ENCODE measurements at places on chromosomes 3 and 15.

DNA sequence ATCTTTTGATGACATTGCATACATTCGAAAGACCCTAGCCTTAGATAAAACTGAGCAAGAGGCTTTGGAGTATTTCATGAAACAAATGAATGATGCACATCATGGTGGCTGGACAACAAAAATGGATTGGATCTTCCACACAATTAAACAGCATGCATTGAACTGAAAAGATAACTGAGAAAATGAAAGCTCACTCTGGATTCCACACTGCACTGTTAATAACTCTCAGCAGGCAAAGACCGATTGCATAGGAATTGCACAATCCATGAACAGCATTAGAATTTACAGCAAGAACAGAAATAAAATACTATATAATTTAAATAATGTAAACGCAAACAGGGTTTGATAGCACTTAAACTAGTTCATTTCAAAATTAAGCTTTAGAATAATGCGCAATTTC is 16.7 kb downstream of the KCNMB3 start:
- no peak for DNase-seq

DNA sequence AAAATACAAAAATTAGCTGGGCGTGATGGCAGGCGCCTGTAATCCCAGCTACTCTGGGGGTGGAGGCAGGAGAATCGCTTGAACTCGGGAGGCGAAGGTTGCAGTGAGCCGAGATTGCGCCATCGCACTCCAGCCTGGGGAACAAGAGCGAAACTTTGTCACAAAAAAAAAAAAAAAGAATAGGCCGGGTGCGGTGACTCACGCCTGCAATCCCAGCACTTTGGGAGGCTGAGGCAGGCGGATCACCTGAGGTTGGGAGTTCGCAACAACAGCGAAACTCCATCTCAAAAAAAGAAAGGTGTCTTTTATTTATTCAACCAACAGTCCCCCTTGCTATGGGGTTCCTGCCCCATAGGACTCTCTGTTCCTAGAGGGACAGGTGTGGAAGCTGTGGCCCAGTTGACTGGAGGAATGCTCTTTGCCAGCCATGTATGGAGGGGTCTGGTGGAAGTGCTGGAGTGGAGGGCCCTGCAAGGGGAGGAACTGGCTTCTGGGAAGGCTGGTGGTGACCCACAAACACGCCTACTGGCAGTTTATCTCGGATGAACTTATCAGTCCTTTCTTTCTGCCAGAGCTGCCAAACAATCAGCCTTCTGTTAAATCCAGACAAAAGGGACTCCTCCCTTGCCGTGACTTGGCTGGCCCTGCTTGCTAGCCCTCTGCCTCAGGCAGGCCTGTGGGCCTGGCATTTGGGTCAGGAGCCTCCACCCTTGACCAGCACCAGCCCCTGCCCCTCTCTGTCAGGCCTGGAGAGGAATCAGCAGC is 4.6 kb upstream of the DAG1 start:
- DNase-seq: no peak

DNA sequence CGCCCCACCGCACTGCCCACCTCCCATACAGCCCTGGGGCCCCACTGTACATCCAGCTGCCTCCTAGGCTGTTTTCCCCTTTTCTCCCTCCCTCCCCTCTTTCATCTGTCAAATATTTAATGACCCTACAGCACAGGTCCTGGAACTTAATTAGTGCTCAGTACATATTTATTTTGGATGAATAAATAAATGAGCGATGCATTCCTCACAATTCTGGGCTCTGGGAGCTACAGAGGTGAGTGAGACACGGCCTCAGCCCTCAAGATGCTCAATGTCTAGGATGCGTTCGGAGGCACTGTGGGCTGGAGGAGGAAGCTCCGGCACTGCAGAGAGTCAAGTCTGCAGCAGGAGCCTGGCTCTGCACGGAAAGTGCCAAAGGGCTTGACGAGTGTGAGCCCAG is 175.0 kb downstream of the FAM43A start:
- no peak for DNase-seq

DNA sequence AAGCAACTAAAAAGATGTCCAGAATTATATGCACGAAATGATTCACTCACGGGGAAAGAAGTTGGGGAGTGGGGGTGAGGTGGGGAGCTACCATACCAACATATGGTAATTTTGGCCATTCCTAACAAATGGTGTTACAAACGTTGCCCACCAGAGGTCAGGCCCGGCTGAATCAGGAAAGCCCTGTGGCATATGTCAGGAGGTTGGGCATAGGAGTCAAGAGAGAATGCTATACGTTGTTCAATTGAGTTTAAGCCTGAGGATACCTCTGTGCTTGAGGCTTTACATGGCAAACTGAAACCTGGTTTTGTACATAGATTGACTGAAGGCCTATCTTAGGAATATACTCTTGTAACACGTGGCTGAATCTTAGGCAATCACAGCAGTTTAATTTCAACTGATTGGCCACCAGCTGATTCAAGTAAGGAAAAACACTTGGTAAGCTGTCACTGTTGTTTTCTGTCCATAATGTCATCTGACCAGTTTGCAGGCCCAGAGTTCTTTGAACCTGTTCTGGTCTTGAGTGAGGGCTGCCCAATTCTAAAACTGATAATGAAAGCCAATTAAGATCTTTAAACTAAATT is 23.4 kb upstream of the SLC2A2 start:
- DNase-seq: no peak

GRCh38 chr3:182690172-182690571 is 103.1 kb upstream of the ATP11B start:
- DNase-seq: no peak

DNA sequence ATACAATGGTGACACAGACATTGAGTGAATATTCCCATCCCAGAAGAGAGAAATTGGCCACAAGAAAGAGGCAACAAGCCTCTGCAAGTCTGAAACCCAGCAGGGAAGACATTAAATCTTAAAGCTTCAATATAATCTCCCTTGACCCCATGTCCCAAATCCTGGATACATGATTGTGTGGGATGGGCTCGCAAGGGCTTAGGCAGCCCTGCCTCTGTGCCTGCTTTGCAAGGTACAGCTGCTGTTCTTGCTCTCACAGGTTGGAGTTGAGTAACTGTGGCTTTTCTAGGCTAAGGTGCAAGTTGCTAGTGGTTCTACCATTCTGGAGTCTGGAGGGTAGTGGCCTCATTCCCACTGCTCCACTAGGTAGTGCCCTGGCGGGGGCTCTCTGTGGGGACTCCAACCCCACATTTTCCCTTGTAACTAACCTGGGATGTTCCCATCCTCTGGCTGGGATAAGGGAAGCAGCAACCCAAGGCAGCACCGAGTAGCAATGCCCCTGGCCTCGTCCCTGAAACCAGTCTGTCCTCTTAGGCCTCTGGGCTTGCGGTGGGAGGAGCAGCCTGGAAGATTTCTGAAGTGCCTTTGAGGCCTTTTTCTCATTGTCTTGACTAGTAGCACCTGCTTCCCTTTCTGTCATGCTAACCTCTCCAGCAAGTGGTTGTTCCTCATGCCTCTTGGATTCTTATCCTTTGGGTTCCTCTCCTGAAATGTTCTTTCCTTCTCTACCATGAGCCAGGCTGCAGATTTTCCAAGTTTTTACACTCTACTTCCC is 90.0 kb downstream of the FAM174B start:
- DNase-seq: no peak

DNA sequence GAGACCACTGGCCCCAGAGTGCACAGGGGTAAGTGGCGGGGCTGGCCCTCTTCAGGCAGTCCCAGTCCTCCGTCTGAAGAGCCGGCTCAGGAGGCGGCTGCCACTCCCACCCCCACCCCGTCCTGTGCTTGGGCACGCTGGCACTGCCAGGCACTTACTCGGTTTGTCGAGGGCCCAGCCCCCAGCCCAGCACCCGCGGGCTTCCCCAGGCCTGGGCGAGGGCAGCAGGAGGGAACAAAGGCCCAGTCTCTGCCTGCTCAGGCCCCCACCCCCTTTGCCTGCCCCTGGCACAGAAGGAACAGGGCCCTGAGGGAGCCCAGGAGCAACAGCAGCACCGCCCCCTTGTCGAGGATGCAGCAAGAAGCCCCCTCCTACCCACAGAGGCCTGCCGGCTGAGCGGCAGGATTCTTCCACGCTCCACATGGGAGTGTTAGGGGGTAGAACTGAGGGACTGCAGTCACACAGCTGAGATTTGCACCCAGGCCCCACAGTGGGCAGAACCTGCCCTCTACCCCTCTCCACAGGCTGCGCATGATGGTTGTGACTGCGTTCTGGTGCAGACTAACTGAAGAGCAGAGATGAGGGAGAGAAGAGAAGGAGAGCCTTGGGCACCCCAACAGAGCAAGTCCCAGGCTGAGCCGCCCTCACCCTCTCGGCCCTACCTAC is 8.9 kb downstream of the DUSP7 start:
- no peak for DNase-seq

DNA sequence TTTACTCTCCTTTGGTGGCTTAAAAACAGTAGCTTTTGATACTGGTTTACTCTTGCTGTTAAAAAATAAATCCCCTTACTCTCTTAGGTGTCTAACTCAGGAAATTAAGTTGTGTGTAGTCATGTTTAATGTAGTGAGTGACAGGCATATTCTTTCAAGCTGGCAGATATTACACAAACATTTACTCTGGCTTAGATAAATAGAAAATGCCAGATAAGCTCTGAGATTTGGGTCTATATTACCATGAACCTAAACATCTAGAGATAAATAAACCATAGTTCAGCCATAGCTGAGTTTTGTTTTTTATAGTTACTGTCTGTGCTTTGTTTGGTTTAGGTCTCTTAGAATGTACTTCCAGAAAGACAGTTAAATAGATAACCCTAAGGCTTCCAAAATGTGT is 2.4 kb downstream of the SEMA6D start:
- DNase-seq: no peak

DNA sequence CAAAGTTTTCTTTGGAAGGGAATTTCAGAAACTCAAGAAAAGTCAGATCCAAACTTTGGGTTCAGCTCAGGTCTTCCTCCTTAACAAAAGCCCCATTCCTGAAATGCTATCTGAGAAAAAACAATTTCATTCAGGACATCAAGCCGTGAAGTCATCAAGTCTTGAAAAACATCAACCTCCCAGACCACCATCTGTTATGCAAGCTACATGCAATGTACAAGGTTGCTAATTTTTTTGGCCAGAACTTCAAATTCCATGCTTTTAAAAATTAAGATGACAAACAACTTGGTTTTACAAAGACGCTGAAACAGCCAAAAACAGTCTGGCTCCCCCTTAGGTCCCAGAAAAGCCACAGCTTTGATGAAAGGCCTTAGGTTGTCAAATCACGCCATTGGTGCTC is 53.9 kb upstream of the WNT5A start:
- no peak for DNase-seq

- no peak for DNase-seq
Measured at GRCh38 chr3:190491533-190492054, 22.3 kb upstream of the IL1RAP start.

DNA sequence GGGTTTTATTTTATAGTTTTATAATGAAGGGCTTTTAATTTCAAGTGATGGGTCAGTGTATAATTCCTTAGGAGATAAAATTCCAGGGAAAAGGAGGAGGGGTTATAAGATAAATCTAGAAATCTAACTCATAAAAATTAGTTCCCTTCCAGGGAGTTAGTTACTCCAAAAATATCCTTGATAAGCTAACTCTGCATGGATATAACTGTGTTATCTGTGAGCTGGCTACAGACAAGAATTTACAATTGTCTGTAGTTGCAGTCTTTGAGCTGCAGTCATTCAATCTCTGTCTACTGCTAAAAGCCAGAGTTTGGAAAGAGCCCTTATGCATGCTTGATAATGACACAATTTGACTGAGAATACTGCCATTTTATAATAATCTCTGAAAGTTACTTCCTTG is 432.3 kb upstream of the TPRG1 start:
- DNase-seq: no peak

DNA sequence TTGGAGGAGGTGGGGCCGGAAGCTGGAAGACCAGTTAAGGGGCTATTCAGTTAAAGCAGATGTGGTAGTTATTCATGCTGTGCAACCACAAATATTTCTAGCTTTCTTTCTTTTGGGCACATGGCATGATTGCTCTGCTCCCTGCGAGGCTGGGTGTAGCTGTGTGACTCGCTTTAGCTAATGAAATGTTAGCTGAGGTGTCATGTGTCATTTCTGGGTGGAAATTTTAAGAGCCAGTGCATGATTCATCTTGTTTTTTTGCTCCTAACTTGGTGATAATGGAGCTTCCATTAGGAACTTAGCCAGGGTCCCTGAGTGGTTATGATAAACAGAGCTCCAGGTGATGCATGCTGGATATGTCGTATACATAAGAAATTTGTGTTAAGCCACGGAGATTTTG is 300.6 kb downstream of the SATB1 start:
- DNase-seq: no peak

DNA sequence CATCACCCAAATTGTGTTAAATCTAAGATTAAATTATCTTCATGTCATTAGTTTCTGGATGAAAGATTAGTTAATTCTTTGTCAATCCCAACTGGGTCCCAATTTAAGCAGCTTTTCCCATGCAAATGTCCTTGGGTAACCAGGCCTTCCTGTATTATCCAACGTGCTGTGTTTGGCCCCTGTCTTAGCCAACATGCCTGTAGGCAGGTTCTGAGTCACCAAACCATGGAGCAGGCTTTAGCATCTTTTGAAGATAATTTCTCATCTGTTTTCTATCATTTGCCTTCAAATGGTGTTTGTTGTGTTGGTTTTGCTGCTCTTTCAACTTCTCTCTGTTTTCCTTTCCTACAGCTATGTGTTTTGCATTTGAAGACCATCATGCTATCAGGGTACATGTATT is 216.2 kb downstream of the ITPR1 start:
- no peak for DNase-seq

DNA sequence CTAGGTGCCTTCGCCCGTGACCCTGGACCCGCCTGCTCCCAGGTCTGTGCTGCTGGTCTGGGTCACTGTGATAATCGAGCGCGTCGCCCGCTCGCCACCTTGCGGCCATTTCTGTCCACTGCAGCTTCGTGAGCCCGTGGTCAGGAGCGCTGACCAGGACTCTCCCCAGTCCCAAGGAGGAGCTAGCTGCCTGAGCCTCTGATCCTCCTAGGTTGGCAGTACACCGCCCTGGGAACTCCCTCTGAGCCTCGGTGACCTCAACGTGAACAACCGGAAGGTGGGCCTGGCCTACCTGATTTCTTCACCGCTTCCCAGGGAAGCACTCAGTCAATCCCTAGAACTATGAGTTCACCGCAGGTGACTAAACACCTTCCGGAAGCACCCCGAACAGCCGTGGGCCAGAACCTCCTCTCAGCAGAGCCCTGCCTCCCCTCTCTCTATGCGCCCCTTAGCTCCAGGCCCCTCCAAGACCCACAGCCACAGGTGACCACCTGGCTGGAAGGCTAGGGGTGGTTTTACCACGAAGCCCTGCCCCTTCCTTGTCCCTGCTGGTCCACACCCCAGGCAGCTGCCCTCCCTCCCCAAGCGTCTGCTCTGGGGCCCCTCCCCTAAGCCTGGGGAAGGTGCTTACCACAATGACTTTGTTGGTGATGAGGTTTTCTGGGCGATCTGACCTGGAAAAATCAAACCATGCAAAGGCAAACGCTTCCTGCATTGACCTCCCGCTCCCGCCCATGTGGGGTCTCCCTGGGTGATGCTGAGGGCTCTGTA is 9.7 kb downstream of the PLA2G4D start:
- peak; percentile 7 for DNase-seq

- no peak for DNase-seq
Measured at GRCh38 chr3:170761103-170761502, 108.9 kb downstream of the RPL22L1 start.
